ENCODE measurements at places on chromosomes 6 and 20. TPM values are rescaled to one million over a fixed set of nuclear protein-coding genes. Genes with fewer than 3 reads are reported as not detected.

MTRF1L gene
- 11.7 TPM for total RNA-seq

KCNK16 gene
- not detected for total RNA-seq

ELOVL2 gene
- 1.0 TPM for total RNA-seq

DNA sequence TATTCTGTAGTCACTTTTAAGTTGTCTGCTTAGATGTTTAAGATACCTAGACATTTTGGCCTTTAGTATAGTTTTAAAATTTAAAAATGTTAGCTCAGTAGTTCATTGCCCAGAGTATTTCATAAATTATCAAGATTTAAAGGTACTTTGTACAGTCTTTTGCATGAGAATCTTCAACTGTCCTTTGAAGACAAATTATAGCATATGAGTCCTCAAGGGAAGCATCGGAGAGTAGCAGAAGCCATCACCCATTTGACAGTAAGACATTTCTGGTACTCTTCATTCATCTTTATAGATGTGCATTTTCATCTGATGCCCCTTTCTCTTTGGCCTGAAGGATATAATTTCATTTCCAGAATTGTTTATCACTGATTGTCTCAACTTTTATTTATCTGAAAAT lies 89.5 kb downstream of the NCOA3 start:
- DNase-seq = no peak

DNA sequence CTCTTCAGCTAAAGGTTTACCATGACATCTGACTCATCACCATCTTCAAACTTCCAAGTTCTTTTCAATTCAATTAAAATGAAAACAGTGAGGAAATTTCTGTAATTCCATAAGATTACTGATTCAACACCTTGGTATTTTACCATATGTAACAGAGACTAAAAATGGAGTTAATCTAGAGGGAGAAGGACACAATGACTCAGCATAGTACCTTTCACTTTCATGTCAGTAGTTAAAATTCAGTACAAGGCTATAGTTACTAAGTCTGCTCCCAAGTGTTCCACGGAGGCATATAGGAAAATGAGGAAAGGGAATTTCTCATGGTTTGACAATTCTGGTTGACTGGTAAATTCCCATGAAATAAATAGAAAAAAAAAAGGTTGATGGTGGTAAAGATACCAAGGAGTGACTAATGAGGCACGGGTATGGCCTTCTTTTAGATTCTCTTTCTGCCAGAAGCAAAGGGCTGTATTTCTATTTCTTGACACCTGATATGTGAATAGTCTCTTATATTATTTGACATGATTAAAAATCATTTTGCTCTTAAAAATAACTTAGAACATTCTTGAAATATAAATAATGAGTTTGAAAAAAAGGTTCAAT lies 526.7 kb upstream of the ADGRB3 start:
- no peak for DNase-seq

GRCh38 chr20:38392356-38392755 lies 42.8 kb downstream of the SNHG17 start:
- no peak for DNase-seq

DNA sequence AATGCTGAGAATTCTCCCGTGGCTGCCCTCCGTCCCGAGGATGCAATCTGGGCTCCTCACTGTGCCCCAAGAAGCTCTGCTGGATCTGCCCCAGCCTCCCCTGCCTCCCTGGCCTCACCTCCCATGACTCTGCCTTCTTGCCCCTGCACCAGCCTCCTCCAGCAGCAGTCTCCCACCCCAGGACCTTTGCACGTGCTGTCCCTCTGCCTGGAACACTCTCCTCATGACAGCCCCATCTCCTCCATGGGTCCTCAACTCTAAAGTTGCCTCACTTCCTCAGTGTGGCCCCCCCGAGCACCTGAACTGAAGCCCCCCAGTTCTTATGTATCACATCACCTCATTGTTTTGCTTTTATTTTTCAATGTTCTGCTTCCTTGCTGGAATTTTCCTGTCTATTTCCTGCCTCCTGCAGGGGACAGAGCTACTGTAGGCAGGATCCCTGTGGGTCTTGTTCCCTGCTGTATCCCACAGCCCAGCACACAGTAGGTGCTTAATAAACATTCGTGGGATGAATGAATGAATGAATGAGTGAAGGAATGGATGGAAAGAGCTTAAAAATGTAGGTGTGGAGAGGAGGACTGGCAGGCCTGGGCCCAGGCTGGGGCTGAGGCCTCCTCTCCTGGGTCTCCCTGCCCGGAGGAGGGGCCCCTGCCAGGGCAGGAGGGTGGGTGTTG lies 42.2 kb downstream of the CEBPB start:
- no peak for DNase-seq
